ENCODE measurements at places on chromosomes 12 and 14.

GRCh38 chr14:31867570-31867969 is 209.5 kb upstream of the ARHGAP5 start:
- no peak for DNase-seq

- DNase-seq, result no peak
These were observed 76.4 kb downstream of the CLIP1 start for GRCh38 chr12:122346054-122346453.

- DNase-seq, result no peak
These were observed 72.4 kb downstream of the RASSF3 start for GRCh38 chr12:64682572-64683277.

- DNase-seq, result no peak
These were observed 6.8 kb downstream of the PTPN6 start for GRCh38 chr12:6957741-6958608.

GRCh38 chr12:69998922-69999321 is 173.9 kb downstream of the MYRFL start:
- no peak for DNase-seq

DNA sequence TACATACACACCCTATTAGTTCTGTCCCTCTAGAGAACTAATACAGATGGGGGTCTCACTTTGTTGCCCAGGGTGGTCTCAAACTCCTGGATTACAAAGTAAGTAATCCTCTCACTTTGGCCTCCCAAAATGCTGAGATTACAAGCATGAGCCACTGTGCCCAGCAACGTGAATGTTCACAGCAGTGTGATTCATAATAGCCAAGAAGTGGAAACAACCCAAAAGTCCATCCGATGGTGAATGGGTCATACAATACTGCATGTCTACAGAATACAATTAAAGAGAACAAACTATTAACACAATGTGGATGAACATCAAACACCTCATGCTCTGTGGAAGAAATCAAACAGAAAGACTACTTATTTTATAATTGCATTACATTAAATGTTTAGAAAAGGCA is 57.3 kb upstream of the SYNE2 start:
- DNase-seq, result no peak

DNA sequence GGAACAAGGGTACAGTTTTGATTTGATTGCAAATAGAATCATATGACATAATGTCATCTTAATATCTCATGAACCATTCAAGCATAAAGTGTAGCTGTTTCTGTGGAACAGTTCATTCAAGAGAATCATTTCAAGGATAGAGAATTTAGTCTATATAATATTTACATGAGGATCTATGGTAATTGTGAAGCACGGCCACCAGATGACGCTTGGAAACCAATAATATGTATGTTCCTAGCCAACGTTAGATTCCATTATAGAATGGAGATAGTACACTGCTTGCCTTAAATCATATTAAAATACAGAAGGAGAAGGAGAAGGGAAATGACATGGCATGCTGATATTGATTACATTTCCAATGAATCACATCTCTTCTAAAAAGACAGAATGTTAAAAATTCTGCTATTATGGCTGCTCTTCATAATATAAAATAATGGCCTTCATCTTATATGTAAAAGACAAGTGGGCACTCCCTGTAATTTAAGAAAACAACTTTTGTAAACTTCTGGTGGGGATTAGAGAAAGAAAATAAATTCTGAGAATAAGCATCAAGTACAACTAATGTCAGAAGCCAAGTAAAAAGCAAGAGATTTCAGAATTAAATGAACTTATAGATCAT is 351.0 kb downstream of the NAV3 start:
- no peak for DNase-seq

DNA sequence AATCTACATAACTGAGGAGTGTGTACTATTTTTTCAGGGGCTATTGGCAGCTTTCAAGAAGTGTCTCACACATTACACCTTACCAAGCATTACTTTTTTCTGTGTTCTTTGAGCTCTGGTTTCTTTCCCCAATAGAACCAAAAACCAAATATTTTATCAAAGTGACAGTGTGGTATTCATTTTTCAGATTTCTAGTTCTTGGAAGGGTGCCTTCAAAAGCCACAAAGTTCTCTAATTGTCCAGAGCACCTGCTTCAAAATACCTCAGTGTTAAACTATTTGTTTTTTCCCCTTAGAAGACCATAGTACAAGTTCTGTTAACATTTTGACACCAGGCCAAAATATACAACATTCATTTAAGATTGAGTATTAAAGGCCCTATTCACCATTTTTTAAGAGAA is 515.7 kb downstream of the ETNK1 start:
- DNase-seq, result no peak

DNA sequence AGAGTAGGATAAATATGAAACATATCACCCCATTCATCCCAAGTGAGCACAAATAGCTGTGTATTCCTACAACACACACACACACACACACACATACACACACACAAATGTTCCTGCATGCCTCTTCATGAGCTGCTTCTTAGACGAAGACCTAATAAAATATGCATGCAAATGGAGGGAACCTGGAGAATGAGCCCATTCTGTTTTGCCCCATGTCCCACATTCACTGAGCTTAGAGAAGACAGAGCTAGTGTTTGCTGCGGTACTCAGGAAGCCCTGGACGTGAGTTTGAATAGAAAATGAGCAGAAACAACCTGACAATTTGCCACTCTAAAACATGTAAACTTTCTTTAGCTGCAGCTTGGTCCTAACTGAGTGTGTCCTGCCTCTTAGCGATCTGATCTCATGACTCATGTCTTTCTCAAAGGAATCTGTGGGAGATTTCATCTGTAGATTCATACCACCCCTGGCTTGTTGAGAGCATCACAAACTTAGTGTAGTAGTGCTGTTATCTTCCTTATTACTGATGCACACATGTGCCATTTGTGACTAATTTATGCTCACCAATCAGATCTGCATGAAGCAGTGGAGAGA is 86.8 kb downstream of the ITPR2 start:
- DNase-seq, result no peak

- no peak for DNase-seq
These were observed 3.7 kb upstream of the ART4 start for GRCh38 chr12:14846876-14847580.

GRCh38 chr12:85626001-85626783 is 210.0 kb downstream of the RASSF9 start:
- no peak for DNase-seq

DNA sequence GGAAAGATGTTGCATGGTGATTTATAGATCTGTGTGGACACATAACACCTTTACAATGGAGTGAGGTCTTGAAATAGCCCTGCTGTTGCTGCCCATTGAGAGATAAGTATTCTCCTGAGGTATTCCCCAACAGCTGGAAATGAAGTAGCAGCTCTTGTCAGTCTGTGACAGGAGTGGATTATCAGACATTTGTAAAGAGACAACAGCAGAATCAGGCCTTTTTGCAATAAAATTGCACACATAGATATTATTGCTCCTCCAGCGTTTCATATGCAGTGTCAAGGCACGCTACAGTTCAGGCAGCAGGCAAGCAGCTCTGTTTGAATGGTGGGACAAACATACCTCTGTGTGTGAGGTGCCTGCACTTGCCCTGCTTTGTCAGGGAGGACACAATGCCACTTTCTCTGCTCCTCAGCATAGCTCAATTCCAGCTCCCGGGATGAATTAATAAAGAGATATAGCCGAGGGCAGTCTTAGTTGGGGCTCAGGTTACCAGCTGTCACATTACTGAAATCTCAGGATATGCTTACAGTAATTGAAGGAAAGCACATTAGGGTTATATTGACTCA is 49.4 kb downstream of the BICD1 start:
- DNase-seq, result no peak

DNA sequence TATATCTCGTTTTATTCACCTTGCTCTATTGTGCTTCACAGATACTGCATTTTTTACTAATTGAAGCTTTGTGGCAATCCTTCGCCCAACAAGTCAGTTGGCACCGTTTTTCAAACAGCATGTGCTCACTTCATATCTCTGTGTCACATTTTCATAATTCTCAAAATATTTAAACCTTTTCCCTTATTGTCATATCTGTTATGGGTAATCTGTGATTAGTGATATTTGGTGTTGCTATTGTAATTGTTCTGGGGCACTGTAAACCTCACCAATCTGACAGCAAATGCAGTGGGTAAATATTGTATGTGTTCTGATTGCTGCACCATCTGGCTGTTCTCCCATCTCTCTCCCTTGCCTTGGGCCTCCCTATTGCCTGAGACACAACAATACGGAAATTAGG is 191.3 kb downstream of the BTG1 start:
- DNase-seq, result no peak

GRCh38 chr12:31406345-31406744 is 80.4 kb upstream of the SINHCAF start:
- no peak for DNase-seq

DNA sequence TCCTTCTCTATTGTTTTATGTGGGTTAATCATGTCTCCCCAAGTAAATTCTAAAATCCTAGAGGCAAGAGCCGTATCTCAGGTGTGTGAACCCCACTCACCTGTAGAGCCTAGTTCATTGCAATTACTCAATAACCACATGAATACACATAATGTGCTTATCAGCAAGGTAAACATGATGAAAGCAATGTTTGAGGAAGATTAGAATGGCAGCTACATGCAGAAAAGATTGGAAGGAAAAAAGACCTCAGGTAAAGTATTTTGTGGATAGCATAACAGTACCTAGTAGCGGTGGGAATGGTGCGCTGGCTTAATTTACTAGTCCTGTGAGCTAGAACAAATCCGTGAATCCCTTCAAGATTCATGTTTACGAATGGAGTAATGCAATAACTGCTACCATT is 5.3 kb upstream of the KRAS start:
- DNase-seq, result no peak

DNA sequence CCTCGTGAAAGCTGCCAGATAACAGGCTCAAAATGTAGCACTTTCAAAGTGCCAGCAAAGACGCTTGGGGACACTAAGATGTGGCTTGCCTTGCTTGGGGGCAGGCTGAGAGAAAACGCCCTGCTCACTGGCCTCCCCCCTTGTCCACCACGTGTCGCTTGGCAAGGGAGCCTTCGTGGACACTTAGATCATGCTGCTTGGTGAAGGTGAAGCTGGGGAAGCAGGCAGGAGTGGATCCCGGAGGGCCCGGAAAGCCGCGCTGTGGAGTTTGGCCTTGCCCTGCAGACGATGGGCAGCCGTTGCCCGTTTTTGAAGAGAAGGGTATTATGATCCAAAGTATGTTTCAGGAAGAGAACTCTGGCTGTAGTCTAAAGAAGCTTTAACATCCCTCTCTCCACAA is 53.4 kb upstream of the BDKRB2 start:
- DNase-seq, result no peak

DNA sequence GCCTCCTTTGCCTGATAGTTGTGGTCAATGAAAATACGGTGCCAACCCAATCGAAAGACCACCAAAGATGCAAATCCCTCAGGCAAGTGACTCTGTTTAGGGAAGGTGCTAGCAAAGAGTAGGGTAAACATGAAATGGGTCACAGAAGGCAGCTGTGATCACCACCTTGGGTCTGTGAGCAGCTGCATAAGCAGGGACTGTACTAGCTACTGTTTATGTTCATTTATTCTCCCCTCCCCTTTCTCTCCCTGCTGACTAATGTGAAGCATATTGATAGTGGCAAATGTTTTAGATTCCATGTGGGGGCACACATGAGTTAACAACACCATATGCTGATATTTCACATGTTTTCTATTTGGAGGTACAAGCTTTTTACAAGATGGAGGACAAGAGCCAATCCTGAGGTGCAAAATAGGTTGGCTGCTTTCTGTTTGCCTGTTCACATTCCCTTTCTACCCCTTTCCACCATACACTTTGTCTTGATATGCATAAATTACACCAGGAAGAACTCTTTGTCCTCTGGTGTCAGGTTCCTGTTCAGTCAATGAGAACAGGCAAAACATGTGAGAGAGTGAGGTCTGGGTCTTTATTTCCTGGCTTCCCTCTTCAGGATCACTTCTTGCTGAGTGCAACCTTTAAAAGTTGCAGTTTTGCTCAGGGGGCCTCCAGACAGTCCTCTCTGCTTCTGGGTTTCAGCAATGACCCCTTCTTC is 71.1 kb downstream of the AVPR1A start:
- DNase-seq, result no peak

- DNase-seq, result no peak
These were observed 304.3 kb upstream of the PRICKLE1 start for GRCh38 chr12:42893803-42894202.

GRCh38 chr14:64721391-64721791 is 17.2 kb downstream of the PLEKHG3 start:
- DNase-seq, result no peak

GRCh38 chr12:53596920-53597363 is 29.2 kb downstream of the ATF7 start:
- DNase-seq, result no peak

DNA sequence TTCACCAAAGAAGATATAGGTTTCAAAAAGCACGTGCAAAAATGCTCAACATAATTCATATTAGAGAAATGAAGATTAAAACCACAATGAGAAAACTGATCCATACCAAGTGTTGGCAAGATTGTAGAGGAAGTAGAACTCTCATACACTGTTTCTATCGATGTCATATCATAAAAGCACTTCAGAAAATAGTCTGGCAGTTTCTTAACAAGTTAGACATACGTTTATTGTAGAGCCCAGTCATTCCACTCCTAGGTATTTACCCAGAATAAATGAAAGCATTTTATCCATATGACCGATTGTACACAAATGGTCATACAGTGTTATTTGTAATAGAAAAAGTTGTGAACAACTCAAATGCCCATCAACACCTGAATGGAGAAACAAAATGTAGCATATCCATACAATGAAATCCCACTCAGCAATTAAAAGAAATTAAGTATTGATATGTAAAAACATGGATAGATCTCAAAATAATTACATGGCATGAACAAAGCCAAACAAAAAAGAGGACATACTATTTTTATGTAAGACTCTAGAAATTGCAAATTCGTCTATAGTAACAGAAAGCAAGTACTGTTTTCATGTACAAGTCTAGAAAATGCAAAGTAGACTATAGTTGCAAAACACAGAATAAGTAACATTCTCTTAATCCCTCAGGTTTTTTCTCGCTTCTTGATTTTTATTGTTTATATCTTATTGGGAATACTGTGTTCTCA is 41.0 kb downstream of the USP15 start:
- no peak for DNase-seq

DNA sequence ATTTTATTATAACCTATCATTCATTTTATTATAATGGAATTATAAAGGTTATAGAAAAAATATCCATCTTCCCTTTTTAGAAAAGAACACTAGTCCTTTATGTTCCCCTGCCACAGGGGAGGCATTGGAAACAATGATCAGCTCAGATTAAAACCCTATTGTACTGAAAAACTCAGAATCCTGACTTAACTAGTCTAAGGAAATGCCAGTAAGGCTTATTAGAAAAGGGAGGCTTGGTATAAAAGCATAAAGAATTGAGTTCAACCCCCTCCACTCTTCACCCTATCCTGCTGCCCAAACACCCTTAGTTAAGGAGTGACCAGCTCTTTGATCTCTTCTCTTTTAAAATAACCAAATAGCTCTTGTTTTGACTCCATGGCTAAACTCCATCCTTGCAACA is 36.0 kb downstream of the PUS7L start:
- DNase-seq, result no peak

Measured in esophagus squamous epithelium (tissue), 5 donors.